ENCODE measurements at places on chromosomes 16 and 17. TPM values are rescaled to one million over a fixed set of nuclear protein-coding genes. Genes with fewer than 3 reads are reported as not detected.
A peak's percentile ranks its signal among the peaks of the same experiment; 100 is the strongest.

The ZG16 gene
- total RNA-seq: not detected

The DNAH2 gene
- under 0.01 TPM for total RNA-seq

The SEPTIN1 gene
- total RNA-seq: not detected

DNA sequence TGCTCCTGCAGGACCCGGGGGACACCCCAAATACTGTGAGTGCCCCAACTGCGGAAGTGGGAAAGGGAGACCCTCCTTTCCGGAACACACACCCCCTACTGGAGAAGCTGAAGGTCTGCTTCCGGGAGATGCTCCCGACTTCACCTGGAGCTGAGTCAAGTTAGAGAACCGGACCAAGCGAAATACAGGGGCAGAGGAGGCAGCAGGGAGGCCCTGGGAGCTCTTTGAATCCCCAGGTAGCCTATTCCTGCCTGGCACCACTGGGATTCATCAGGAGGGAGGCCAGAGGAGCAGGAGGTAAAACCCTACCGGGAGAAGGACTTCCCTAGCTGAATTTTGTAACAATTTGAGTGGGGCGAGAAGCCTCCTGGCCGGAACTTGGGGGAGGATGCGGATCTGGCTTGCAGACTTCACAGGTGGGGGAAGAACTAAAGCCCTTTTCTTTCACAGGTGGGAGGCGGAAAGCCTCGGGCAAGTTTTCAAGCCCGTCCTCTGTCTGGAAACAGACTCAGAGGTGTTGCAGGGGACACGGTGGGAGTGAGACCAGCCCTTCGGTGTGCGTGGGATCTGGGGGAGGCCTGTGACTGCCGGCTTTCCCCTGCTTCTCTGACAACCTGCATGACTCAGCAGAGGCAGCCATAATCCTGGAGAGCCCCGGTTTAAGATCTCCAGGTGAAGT is 22.4 kb upstream of the TEKT1 start:
- DNase-seq: no peak

GRCh38 chr17:82170412-82170961 is 42.2 kb downstream of the CCDC57 start:
- no peak for DNase-seq

GRCh38 chr17:74277935-74278334 is 3.9 kb downstream of the DNAI2 start:
- no peak for DNase-seq

- DNase-seq: no peak
These were observed 10.5 kb upstream of the RBFOX3 start for GRCh38 chr17:79621151-79621943.

DNA sequence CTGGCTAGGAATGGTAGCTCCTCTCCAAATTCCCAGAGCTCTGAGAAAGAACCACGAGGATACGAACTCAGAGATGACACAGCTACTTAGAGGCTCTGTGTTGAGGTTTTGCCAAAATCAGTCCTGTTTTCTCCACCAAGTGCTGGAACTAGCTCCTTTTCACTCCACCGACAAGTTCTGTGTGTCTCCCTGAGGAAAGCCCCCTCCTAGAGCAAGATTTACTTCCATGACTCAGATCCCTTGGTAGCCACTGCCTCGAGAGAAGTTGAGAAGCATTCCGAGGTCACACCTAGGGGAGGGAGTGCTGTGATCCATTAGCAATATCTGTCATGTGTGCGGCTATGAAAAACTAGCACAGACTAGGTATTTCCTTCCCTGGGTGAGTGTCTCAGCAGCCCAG is 30.6 kb downstream of the IL21R start:
- peak; percentile 63 for DNase-seq

Data from Daoy (cell line).